ENCODE measurements at places on chromosomes 2 and 18.

DNA sequence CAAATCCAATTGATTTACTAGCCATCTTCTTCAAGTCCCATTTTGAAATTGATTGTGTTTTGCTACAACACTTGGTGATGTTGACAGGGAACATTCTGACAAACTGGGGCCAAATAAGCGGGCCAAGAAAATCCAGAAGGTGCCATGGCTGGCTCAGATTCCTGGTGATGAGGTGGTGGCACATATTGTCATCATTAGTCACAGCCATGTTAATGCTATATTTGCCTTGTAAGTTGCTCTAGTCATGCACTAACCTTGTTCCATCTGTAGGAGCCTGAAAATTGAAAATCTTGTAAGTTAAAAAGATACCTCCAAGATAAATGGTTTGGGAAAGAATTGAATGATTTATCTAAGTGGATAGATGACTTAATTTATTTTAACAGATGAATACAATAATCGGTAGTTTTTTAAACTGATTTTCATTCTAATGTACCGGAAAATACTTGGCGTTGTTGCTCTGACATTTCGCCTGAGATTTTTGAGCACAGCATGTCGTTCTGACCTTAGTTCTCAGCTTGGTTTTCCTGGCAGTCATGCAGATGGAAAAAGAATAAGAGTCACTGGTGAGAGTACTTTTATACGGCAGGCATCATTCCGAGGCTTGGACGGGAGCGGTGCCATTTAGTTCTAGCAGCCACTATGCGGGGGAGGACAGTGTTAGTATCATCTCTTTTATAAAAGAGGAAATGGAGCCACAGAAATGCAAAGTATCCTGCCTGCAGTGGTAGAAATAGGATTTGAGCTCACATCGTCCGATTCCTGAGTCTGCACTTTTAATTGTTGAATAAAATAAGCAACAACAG lies 133.9 kb downstream of the ZNF532 start:
- DNase-seq, result peak; percentile 93

DNA sequence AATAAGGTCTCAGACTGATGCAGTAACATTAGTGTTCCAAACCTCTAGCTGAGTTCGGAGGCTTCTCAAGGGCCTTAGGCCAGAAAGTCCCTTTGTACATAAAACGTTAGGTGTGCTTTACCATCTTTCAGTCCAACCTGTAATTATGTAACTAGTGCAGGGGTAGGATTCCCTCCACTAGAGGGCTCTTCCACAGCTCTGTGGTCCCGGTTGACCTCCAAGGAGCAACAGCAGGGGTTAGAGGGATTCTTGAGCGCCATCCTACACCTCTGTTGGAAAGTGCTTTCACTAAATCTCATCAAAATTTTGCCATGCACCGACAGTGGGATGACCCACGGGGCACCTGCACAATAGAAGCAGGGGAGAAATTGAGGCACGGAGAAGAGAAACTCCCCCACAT lies 155.8 kb upstream of the LRP1B start:
- peak; percentile 0 for DNase-seq

DNA sequence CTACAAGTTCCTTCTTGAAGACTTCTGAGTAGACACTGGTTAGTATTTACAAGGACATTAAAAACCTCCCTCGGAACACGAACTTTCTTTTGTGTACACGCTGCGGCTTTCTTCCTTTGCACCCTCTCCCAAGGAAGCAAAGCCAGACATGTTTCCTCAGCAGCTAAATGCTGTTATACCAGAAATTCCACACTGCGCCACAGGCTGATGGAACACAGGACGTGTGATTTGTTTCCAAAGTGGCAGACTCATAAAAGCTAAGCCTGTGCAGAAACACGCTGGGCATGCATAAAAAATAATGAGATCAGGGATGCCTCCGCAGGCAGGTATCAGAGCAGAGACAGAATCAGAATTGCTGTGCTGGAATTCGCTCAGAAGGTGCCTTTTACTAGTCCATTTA lies 73.0 kb upstream of the RGPD5 start:
- DNase-seq, result no peak

- DNase-seq, result peak; percentile 55
Observed at GRCh38 chr2:174748948-174749347, 15.3 kb downstream of the CHRNA1 start.

GRCh38 chr18:9557250-9557943 lies 57.0 kb downstream of the PPP4R1 start:
- no peak for DNase-seq
